Activated CD4-positive, alpha-beta T cell treated with anti-CD3 and anti-CD28 coated beads, Interleukin-2, amount 50 U/mL, for 24 hours (primary cell): ENCODE measurements at places on chromosomes 4 and X.

DNA sequence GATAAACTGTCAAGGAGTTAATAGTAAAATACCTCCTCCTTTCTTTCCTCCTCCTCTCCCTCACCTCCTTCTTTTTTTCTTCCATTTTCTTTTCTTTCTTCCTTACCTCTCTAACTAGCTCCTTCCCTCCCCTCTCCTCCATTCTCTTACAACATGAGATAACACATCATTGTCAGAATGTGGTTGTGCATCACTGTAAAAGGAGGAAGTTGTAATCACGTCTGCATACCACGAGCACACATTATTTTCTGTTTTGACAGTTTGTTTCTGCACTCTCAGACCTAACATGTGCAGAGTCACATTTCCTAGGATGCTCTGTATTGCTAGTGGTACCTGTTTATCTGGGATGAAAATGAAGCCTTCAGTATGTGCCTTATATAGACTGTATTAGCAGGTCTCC lies 9.1 kb downstream of the SLIT2 start:
- no peak for DNase-seq

DNA sequence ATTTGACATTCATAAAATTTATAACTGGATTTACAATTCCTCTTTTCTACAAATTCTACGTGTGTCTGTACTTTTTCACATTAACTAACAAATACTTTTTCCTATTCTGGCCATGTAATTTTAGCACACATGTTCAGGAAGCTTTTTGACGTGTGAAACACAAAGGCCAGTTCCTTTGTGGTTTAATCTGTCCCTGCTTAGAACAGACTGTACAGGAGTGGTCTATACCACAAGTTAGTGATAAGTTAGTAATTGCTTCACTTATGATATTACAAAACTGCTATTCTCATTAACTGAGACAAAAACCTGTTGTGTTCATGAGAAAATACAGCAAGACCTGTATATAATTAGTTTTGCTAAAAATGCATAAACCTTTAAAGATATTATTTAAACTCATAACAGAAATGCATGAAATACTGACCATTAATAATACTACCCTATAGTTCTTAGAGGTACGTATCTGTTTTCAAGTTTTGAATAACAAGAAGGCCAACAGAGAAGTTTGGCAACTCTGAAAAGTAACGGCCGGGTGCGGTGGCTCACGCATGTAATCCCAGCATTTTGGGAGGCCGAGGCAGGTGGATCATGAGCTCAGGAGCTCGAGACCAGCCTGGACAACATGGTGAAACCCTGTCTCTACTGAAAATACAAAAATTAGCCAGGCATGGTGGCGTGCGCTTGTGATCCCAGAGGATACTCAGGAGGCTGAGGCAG lies 13.7 kb upstream of the AREG start:
- no peak for DNase-seq

- no peak for DNase-seq
Measured at GRCh38 chr4:52612341-52612740, 46.8 kb downstream of the USP46 start.

DNA sequence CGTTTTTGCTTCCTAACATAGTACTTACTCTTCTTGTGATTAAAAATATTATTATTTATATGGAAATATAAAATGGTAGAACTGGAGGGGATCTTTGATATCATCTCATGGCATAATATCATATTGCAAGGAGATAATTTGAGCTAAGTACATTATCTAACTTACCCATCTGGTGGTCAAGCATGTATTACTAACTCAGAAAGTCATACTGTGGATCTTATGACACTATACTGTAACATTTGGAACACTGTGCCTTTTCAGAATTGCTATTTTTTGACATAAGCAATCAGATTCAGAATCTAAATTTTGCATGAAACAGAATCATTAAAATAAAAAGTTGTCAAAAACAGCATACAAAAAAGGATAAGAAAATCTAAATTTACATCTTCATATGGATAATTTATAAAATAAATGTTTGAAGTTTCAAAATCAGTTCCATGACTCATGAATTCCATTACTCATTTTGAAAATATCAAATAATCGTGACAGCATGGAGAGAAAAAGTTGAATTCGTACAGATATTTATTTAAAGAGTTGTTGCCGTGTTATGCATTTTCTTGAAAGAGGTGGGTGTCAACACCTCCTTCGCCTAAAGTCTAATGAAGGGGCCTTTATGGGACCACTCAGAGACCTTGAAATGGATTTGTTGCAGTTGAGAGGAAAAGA lies 928.1 kb downstream of the PDHA2 start:
- no peak for DNase-seq

- DNase-seq = no peak
Measured at GRCh38 chr4:33357121-33357520, 2637.0 kb downstream of the PCDH7 start.

GRCh38 chr4:113908829-113909228 lies 70.6 kb downstream of the ARSJ start:
- no peak for DNase-seq

GRCh38 chr4:38562751-38563198 lies 101.2 kb upstream of the KLF3 start:
- no peak for DNase-seq

GRCh38 chrX:92209936-92210335 lies 430.8 kb downstream of the PCDH11X start:
- DNase-seq = no peak

GRCh38 chr4:72365981-72366380 lies 203.0 kb downstream of the ADAMTS3 start:
- DNase-seq = no peak

DNA sequence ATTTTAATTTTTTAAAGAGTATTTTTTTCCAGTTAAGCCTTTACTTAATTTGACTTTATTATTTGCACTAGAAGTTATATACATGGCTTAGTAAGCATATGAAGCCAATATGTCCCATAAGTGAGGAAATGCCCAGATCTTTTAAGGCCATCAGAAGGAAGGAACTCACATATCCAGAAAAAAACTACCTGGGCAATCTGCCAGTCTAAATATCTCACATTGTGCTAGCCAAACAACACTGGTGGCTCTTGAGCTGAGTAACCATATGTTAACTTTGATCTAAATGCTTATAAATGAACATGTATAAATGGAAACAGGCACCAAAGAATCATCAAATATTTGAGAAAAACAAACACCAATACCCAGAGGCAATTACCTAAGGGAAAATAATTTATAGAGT lies 138.6 kb upstream of the APOOL start:
- no peak for DNase-seq

DNA sequence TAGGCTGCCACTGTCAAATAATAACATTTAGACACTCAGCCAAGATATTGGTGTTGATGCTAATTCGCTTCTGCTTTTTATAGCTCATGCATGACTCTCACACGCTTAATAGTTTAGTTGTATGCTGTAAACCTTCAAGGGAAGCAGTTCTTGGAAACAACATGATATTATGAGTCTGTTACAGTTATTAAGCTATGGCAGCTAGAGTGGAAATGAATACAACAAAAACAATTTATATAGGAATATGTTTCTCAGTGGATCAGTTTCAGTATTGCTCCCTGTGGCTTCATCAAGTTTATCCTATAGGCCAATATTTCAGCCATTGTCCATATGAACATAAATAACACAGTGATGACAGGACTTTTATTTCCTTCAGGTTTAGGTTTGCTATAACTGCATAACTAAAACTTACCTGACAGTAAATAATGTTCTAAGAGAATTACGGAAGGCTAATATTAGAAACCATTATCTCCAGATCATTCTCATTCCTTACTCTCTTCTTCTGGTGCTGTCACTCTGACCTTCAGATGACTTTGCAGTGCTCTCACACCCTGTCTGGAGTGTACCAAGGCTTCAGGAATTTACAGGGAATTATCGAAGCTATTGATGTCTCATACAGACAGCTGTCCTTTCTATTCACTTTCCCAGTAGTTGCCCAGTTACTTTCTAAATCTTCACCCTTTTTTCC lies 555.0 kb downstream of the ANKRD50 start:
- DNase-seq = no peak

- no peak for DNase-seq
Measured at GRCh38 chrX:7158468-7158990, 10.6 kb upstream of the PUDP start.

GRCh38 chr4:14827111-14827510 lies 175.2 kb upstream of the CPEB2 start:
- DNase-seq = no peak

- no peak for DNase-seq
Measured at GRCh38 chr4:80070880-80071603, 2.0 kb downstream of the ANTXR2 start.

DNA sequence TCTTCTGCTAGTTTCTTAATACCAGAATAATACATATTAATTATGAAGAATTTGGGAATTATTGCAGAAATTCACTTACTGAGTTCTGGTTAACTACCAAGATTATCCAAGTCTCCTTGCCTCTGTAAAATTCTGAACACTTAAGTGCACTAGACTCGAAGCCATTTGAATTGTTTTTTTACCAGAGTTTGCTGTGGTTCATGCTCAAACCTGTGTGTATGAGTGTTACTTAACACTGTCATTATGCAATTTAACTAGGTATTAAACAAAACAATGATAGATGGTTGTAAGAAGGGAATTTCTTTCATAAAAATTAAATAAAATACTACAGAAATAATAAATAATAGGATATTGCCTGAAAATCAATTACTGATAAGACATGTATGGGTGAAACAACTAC lies 145.6 kb upstream of the FAT4 start:
- DNase-seq = no peak

- DNase-seq = no peak
Measured at GRCh38 chrX:7083468-7084396, 63.8 kb upstream of the STS start.

- no peak for DNase-seq
Measured at GRCh38 chr4:135277980-135278315, 1076.4 kb upstream of the PABPC4L start.

GRCh38 chr4:41150401-41150800 lies 63.9 kb downstream of the APBB2 start:
- DNase-seq = no peak

DNA sequence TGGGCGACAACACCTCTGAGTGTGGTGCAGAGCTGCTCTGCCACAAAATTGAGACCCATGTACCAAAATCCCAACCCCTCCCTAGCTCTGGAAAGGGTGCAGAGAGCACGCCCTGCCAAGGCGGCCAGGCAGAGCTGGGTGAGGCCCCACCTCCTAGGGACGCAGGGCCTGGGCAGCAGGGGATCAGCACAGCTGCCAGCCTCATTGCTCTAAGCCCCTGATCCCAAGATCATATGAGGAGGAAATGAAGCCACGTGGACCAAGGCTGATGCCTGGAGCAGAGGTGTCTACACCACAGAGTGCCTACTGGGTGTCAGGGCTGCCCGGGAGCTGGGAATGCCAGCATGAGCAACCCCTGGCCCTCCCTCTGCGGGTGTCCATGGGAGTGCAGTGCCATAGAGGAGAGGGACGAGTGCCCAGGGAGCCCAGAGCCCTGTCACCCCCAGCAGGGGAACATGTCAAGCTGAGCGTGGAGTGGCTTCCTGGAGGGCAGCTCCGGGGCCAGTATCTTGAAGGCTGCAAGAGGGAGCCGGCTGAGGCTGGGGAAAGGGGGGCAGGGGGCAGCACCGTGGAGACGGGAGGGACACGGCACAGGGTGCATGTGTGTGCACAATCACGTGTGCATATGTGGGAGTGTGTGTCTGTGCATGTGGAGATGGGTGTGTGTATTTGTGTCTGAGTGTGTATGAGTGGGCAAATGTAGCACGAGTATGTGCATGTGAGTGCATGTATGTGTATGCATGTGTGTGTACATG lies 63.9 kb upstream of the PSAPL1 start:
- no peak for DNase-seq

DNA sequence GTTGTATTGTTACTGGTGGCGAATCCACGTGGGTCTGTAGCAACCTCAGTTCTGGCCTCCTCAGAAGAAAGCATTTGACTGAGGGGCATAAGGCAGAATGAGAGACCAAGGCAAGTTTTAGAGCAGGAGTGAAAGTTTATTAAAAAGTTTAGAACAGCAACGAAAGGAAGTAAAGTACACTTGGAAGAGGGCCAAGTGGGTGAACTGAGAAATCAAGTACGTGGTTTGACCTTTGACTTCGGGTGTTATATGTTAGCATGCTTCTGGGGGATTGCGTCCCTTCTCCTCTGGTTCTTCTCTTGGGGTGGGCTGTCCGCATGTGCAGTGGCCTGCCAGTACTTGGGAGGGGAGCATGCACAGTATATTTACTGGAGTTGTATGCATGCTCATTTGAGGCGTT lies 232.7 kb upstream of the GATB start:
- no peak for DNase-seq

DNA sequence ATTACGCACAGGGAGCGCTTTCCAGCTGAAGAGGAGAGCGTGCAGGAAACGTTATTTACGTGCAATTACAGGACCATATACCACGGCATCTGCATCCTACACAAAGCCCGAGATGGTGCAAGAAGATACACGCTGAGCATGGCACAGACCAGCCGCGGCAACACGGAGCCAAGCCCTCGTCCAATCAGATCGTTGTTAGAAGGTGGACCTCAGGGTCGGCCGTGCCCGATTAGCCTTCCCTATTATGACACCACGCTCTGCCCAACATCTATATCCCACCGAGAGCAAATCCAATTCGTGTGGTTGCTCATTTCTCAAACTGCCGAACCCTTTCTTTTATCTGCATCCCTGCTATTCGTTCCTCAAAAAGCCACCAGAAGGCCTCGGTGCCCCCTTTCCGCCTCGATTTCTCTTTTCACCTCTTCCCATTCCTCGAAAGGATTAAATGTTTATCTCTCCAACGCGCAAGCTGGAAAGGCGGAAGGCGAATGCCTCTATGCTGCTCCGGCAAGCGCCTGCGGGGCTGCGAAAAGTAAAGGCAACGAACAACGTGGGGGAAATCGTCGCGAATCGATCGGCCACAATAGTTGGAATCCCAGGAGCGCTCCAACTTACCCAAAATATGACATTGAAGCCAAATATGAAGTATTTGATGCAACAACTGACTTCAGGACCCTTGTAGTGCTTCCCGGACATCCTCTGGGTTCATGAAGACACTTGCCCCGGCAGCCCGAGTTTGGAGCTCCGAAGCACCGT lies 702 bp downstream of the TSPAN5 start:
- peak; percentile 20 for DNase-seq

- no peak for DNase-seq
Measured at GRCh38 chr4:1195109-1195671, 22.8 kb upstream of the SPON2 start.

GRCh38 chr4:183873409-183874185 lies 31.5 kb upstream of the STOX2 start:
- no peak for DNase-seq

DNA sequence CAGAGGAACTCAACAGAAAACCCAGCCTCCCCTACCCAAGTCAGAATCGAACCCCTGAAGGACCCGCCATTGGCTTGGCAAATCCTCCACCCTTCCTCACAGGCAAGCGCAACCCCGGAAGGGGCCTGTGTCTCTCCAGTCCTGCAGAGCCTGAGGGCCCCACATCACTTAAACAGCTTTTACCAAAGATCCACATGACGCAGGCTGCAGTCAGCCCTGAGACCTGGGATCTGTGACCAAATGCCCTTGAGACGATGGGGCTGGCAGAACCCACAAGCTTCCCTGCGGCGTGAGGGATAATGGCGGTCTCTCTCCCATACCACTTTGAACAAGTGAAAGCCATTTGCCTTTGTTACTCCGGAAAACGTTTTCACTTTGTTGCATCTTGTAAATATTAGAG lies 54.9 kb downstream of the ACOX3 start:
- DNase-seq = no peak
